SHP77 (cell line): ENCODE measurements at places on chromosomes 6 and 20.

- no peak for DNase-seq
These were observed 11.3 kb downstream of the RAMACL start for GRCh38 chr6:166575205-166575604.

GRCh38 chr6:159033160-159034049, 11.4 kb downstream of the TAGAP start:
- DNase-seq, result no peak

GRCh38 chr6:150969901-150970300, 104.4 kb downstream of the MTHFD1L start:
- no peak for DNase-seq

DNA sequence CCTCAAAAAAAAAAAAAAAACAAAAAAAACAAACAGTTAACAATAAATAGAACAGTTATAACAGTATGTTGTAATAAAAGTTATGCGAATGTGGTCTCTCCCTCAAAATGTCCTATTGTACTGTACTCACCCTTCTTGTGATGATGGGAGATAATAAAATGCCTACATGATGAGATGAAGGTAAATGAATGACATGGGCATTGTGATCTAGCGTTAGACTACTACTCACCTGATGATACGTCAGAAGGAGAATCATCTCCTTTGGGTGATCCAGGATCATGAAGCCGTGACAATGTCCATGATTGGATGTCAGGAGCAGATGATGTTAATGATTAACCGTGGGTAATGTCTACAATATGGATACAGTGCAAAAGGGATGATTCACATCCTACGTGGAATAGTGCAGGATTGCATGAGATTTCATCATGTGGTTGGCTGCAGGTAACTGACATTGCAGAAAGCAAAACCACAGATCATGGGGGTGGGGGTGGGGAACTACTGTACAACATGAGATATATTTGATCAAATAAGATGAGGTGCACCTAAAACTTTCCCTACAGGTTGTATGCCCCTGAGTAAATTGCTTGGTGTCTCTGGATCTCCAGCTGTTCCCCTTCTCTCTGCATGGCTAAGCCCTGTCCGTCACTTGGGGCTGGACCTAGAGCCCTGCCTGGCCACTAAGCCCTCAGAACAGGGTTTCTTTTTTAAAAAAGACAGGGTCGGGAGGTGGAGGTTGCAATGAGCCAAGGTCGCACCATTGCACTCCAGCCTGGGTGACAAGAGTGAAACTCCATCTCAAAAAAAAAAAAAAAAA, 6.2 kb upstream of the RBCK1 start:
- DNase-seq, result no peak

- DNase-seq, result no peak
These were observed 32.2 kb downstream of the AHI1 start for GRCh38 chr6:135465307-135465706.

GRCh38 chr20:3755269-3755668, 12.3 kb downstream of the ADISSP start:
- DNase-seq, result no peak

DNA sequence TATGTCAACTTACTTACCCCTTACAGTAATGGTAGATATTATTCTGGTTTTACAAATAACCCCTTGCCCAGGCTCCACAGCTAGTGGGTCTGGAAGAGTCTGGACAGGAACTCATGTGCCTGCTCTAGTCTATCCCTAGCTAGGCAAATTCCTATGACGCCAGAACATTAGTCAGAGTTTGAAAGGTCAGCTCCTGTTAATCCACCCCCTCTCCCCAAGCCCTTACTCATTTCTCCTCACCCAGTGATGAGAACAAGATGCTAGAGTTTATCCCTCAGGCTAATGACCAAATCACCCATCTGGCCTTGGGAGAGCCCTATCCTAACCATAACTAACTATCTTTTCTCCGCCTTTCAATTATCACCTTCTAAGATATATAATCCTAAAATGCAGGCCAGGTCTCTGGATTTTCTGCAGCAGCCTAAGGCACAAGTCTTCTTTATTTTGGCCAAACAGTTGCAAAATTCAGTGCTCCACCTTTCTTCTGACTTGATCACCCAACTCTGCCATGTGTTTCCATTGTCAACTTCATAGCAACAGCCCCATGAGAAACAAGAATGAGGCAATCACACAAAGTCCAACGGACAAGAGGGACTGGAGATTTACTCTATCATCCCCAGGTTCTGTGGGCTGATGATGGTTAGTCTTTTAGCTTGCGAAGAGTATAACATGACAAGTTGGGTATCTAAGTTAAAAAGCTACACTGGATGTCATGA, 113.3 kb downstream of the TASP1 start:
- DNase-seq, result no peak

DNA sequence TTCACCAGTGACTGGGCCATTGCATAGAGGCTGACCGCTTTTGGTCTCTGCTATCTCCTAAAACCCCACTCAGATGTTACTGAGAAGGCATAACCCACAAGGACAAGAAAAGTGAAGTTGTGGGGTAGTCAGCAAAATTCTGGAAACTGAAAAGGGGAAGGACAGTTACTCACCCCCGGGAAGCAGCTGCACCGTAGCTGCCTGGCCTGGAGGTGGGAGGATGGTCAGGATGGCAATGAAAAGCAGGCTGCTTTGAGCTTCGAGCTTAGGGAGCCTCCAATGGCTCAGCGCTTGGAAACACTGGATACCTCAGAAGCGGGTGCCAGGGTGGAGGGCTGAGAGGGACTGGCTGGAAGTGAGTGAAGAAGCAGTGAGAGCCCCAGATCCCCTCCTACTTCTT, 56.0 kb downstream of the KCNK5 start:
- DNase-seq, result no peak

GRCh38 chr20:9609887-9610502, 95.6 kb downstream of the LAMP5 start:
- peak; percentile 25 for DNase-seq

DNA sequence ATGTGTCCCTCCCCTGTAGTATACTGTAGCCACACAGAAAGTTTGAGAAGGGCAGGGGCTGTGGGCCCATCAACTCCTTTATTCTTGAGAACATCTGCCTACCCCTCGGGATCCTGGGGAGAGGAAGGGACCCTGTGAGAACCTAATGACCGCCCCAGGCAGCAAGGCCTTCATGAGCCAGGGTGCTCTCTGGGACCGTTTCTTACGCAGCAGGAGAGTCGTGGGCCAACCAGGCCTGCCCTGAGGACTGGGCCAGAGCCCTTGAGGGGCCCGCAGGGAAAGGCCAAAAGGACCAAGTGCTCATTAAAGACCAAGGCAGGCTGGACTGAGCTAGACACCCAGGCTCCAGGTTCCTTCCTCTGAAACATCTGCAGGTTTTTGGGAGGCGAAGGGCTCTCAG, 5.2 kb downstream of the SGK2 start:
- DNase-seq, result no peak

- DNase-seq, result no peak
These were observed 5.9 kb downstream of the CD2AP start for GRCh38 chr6:47483516-47483852.

DNA sequence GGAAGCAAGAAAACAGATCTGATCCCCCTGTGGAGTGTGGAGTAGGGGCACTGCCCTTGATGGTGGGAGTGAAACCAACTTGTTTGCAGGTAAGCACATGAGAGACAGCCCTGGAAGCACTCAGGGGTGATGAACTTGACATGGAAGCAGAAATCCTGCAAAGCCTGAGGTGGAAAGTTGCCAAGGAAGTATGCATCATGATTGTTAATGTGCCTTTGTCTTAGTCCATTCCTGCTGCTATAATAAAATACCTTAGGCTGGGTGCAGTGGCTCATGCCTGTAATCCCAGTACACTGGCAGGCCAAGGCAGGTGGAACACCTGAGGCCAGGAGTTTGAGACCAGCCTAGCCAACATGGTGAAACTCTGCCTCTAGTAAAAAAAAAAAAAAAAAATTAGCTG, 40.2 kb upstream of the IFNGR1 start:
- DNase-seq, result no peak

DNA sequence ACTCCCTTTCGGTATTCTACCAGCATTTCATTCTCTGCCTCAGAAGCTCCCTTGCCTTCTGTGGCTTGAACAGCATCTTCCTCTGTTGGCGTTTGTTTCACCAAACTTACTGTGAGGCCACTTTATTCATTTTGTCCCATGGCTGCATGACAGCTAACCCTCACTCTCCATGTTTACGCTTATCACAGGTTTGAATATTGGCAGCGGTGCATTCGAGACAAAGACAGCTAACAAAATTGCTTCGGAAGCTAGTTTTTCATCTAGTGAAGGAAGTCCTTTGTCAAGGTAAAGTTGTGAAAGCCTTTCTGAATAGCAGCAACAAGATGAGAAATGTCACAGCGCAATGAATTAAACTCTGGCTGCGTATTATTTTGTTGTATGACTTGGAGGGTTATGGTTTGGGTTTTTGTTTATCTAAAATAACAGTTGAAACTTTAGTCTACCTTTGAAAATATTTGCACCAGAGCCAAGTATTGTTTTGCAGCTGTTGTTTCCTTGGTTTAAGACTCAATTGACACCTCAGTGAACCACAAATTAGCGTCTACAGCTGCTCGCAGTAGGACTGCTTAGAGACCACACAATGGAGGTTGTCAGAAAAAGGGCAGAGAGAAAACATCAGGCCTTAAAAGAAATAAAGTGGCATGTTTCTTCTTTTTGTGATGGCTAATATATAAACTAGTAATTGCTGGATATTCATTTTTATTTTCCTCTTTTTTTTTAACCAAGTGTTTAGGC, 70.4 kb upstream of the XRN2 start:
- no peak for DNase-seq

DNA sequence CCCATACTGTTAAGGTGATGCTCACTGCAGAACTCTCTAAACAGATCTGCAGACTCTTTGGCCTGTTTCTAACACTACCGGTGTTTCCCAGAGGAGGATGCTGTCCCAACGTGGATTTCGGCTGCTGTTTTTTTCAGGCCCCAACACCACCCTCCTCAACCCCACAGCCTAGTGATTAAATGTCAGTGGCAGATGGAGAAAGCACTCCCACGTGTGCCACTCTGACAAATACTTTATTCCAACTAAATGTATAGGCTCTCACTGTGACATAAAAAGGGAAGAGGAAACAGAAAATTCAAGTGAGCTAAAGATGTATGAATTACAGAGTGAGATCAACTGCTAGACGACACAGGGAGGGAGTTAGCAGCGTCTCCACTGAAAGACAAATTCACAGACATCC, 3.6 kb downstream of the TBC1D20 start:
- DNase-seq, result no peak

DNA sequence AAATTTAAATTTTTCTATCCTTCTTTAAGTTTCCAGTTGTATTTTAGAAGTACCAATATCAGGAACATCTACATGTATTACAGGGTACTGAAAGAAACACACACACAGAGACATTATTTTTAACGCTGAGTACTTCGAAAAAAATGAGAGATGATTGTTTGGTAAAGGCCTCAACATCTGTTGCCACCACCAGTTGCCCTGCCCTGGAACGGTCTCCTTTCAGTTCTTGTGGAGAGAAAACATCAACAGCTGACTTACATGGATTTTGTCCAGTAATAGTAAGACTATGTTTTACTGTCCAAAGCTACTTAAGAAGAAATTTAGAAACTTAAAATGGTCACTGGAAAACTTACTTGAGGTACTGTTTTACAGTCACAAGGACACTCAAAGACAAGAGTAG, 16.7 kb downstream of the HMGCLL1 start:
- no peak for DNase-seq

GRCh38 chr20:10357061-10357708, 76.8 kb downstream of the MKKS start:
- DNase-seq, result no peak

DNA sequence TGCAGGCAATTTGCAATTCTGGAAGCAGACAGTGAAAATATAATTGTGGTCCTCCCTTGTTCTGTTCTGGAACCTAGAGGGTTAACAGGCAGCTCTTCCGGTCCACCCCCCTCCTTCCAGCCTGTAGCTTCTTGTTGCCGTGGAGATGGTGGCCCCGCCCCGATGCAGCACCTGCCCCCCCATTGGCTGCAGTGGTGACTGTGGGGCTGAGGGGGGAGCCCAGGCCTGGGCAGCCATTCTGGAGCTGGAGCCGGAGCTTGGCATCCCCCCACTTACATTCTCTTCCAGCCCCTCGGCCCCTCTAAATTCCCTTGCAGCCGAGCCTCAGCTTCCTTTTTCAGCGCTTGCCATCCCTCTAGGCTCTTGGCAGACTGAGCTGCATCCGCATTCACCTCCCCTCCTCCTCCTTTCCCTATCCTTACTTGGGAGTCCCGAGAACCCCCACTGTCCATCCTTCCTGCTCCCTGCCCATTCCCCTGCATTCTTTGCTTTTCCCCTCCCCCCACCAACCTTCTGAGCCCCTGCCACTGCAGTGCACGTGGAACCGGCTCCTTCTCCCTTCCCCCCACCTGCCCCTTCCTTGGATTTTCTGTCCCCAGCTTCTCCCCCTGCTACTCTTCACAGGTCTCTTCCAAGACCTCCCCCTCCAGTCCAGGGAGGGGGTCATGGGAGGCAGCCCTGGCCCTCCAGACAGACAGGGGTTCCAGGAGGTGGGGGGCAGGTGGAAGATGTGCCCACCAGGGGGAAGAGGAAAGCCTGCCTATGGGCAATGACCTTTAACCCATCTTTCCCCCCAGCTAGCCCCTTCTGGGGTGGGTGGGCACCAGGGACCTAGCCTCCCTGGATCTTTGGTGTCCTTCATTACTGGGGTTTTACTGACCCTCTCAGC, 11.4 kb downstream of the SYNGAP1 start:
- peak; percentile 61 for DNase-seq

DNA sequence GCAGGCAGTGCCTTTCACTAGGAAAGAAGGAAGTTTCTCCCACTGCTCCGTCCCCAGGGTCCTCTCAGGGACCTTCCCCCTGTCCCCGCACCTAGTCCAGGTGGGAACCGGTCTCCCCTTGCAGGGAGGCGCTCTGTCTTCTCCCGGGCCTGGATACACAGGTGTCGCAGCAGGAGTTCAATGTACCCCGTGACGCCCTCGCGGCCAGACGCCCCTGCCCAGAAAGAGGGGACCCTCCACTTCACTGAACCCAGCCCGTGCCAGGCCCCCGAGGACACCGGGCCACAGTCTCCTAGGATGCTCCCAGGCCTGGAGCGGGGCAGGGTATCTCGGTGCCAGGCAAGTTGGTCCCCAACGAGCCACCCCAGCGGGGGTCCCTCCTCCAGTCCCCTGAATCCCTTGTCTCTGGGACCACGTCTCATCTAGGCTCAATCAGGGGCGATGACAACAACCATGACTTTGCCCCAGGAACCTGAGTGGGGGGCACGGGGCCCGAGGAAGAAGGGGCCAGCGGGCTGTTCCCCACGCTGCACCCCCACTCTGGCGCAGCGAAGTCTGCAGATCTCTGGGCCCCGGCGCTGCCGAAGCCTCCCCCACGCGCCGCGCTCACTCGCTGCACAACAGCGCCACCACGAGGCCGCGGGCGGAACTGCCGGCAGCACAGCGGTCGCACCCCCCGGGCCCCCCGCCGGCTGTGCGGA, 103.0 kb downstream of the EDN3 start:
- DNase-seq, result peak; percentile 45

DNA sequence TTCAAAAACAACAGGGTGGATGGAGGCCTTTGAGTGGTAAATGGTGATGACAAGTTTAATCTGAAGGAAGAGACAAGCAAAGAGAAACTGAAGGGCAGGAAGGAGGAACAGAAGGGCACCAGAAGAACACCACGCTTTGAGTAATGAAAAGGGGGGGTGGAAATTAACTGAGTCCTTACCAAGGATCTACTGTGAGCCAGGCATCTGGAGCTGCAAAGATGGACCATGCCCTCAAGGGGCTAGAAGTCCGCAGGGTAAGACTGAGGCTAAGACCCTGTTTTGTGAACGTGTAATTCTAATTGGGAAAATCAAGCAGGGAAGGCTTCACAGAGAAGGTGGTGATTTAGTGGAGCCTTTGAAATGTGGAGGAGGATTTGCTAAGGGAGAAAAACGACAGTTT, 1.6 kb downstream of the NDRG3 start:
- no peak for DNase-seq

GRCh38 chr20:62795023-62795761, 1.1 kb upstream of the MRGBP start:
- DNase-seq, result peak; percentile 87

- no peak for DNase-seq
These were observed 621.2 kb upstream of the EYS start for GRCh38 chr6:66328200-66328599.
